Fibroblast of the conjunctiva (primary cell): ENCODE measurements at places on chromosomes 7 and 10.

DNA sequence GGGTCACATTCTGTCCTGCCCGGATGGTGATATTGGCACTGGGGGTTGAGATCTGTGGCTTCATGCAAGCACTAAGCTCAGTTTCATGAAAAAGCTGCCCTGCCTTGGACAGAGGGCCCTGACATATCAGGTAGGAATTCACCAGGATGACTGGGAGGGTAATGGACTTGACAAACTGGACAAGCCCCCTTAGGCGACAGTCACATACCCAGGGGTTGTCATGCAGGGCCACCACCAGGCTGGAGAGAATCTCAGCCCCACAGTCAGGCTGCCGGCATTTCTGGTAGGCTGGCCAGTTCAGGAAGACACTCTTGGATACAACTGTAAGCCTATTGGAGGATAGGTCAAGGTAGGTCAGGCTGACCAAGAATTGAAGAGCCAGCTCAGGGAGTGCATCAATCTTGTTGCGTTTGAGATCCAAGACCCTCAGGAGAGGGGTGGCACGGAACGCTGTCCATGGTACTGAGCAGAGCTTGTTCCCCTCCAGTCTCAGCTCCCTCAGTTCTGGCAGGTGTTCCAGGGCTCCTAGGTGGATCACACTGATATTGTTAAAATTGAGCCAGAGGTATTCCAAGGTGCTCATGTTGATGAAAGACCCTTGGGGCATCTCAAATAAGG is 824 bp downstream of the LRIT2 start:
- no peak for DNase-seq

DNA sequence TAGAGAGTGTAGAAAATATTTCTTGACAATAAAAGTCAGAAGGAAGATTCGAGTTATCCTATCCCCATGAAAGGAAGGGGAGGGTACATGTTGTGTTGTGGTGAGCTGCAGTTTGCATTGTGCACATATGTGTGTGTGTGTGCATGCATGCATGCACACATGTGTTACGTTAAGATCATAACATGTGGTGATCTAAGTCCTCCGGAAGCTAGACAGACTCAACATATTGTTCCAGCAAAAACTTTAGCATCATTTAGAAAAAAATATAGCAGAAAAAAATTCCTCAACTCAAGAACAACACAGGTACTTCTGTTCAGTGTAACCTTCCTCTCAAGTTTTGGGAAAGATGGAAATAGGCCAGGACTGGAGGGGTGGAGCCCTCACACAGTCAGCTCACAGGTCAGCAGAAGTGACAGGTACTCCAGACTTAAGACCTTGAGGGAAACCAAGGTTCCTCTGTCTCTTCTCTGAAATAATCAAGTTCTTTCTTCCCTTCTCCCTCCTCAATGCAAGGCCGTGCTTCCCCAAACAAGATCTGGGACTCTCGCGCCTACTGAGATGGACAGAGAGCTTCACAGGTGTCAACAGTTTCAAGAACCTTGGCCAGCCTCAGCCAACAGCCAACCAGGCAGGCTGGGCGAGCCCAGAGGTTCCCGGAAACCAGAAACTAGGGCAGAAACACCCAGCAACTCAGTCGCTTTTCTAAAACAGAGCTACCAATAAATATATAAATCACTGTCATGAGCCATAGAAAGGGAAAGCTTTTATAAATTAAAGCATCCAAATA is 205.2 kb downstream of the FAM107B start:
- DNase-seq = no peak

DNA sequence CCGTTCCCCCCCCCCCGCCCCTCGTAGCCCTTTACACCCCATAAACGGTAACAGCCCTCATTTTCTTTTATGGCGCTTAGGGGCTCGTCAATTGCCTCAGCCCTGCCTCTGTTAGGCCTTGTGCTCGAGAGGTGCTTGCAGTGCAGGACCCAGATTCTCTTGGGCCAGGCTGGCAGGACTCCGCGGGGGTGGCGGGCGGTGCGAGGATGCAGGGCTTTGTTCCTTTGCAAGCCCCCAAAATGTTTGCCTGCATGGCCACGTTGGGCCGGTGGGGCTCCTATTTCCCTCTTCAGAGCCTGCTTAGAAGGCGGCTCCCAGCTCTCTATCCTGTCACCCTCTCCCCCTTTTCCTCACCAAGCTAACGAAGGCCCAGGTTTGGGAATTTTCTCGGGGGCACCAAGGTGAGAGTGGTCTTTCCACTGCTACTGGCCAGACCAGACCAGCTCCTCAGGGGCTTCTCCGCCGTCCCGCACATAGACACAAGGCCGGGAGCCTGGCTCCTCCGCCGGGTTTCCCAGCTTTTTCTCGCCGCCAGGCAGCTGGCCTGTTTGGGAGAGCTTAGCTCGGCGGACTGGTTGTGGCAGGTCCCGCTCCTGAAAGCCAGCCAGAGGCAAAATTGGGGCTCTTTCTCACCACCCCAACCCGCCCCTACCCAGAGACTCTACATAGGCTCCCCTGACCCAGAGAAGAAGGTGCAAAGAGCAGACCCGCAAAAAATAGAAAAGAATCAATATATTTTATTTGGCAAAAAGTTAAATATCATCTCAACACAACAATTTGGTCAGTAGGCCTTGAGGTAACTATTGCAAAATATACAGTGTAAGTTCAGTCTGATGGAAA is 3.4 kb downstream of the HOXA9 start:
- no peak for DNase-seq

- peak; percentile 18 for DNase-seq
Observed at GRCh38 chr10:32207544-32207943, 139.4 kb downstream of the EPC1 start.

GRCh38 chr10:27643301-27643700 is 102.3 kb downstream of the MKX start:
- no peak for DNase-seq

DNA sequence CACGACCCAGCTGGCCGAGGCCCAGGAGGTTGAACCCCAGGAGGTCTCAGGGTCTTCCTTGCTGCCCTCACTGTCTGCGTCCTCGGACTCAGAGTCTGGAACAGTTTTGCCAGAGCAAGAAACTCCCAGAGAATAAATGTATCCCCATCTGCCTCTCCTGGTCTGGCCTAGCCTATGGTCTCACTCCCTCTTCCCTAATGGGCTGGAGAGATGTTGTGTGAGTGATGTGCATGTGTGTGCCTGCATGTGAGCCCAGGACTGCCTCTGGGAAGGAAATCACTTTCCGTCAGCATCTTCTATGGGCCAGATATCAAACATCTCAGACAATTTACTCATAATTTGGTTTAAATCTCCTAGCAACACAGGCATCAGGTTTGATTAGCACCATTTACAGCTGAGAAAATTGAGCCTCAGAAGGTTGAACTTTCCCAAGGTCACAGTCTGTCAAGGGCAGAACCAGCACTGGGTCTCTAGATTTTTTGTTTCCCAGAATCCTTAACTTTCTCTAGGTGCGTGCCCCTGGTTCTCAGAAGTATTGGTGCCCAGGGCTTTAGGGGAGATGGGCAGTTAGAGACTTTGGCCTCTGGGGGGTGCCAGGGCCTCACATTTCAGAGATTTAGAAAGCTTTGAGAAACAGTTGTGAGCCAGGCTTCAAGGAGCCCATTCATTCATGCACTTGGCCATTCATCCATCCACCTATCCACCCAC is 4.9 kb downstream of the TMEM270 start:
- no peak for DNase-seq

- DNase-seq = no peak
Observed at GRCh38 chr7:117929237-117929636, 56.0 kb upstream of the CTTNBP2 start.

GRCh38 chr7:12107841-12108254 is 103.2 kb upstream of the TMEM106B start:
- no peak for DNase-seq

- DNase-seq = no peak
Observed at GRCh38 chr10:69732147-69732825, 69.4 kb upstream of the COL13A1 start.

DNA sequence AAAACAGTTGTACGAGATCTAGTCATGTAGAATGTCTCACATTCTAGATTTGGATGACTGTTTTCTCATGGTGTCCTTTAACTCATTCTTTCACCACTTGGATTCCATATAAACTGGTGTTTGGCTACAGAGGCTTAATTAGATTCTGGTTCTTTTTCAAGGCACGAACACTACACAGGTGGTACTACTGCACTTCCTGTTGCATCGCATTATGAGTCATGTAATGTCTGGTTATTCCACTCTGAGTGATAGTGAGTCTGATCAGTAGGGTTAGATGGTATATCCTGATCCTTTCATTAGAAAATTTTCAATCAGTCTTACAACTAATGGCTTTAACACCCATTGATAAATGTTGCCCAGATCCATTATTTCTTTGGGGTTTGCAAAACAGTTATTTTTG is 11.2 kb upstream of the AKAP9 start:
- no peak for DNase-seq

DNA sequence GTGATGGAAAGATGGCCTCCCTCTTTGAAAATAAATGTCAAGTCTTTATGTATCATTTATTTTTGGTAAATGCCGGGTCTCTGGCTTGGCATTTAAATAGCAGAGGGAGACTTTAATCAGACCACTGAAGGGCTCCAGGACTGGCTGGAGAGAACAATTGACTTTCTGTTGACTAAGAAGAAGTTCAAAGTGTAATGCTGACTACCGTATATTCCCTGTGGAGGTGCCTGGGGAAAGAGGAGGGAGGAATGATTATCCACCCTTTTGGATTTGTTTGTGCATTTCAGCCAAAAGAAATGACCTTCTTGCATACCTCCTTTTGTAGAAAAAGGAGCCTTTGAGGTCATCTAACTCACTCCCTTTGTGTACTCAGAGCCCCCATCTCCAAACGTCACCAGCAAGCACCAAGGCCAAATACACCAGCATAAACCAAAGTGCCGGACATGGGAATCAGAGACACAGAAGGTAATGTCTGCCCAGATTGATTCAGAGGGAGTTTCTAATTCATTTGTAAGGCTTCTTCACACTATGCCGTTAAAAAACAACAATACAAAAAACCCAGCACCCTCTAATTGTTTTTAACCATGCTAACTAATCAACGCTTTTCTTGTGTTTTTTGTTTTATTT is 75.2 kb downstream of the PRLHR start:
- DNase-seq = no peak

- no peak for DNase-seq
Observed at GRCh38 chr10:43265799-43266721, 805 bp downstream of the RASGEF1A start.

- no peak for DNase-seq
Observed at GRCh38 chr7:42494199-42494710, 257.2 kb upstream of the GLI3 start.

DNA sequence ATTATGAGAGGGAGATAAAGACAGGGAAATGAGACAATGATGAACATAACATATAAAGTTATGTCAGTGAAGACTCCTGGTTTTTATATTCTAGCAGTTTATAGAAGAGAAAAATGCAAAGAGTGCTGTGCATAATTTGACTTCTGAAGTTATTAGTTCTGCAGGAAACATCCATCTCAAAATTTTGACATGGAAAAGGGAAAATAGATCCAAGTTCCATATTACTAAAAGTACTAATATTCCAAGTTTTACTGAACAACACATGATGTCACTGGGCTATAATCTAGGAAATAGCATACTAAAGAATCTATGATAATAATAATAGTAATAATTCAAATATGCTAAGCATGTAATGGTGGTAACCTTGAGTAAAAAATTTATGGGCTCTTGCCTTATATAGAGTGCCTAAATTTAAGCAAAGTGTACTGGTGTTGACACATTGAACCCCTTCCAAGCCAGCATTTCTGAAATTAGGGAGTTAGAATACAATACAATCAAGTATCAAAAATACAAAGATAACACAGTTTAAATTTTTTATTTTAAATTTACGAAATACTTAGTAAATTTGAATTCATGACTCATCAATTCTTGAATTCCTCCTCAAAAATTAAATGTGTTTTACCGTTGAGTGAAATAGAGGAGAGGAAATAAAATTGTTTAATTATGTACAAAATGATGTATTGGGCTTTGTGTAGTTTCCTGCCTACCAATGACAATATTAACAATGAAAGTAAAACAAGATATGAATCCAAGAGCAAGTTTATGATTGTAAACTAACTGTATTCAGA is 102.8 kb upstream of the KCND2 start:
- DNase-seq = no peak

GRCh38 chr10:89303161-89303560 is 1.3 kb downstream of the IFIT2 start:
- no peak for DNase-seq

DNA sequence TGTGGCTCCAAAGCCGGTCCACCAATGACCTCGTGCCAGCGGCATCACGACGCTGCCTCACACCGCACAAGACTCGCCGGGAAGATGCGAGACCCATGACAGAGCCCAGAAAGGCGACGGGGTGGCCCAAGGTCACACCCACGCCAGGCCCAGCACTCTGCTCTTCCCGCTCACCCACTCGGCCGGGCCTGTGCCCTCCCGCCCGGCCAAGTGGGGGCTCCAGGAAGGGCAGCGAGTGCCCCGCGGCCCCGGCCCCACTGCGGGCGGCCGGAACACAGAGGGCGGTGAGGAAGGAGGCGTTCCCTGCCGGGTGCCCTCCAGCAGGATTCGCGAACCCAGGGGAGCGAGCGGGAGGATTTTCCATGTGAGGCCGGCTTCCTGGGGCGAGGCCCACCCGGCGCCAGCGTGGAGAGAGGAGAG is 56.3 kb downstream of the PDGFA start:
- DNase-seq = no peak

DNA sequence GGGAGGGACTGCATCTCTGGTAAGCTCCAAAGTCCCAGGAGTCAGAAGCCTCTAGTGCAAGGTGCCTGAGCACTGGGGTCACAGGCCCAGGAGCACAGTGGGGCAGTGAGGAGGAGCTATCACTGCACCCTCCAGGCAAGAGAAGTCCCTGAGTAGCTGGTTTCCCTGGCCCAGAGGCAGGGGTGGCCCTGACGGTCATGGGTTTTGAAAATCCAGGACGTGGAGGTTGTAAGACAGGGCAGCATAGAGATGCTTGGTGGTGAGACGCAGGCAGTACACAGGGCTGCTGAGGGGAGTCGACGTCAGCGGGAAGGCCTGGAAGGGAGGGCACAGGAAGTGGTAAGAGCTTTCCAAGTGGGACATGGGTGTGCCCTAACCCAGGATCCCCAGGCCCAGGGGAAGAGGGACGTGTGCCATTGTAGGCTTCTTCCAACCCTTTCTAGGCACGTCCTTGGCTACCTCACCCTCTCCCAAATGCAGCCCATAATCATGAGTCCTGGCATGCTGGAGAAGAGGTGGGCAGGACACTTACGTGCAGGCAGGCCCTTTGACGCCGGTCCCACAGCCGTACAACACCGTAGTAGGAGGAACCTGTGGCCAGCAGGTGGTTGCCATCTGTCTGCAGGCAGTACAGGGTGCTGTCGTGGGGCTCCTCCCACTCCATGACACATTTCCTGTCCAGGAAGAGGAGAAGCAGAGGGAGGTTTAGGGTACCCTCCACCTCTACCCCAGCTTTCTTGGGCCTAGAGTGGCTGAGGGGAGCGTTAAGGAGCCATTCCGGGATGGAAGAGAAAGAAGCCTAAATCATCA is 23.2 kb downstream of the DPCD start:
- DNase-seq = no peak

DNA sequence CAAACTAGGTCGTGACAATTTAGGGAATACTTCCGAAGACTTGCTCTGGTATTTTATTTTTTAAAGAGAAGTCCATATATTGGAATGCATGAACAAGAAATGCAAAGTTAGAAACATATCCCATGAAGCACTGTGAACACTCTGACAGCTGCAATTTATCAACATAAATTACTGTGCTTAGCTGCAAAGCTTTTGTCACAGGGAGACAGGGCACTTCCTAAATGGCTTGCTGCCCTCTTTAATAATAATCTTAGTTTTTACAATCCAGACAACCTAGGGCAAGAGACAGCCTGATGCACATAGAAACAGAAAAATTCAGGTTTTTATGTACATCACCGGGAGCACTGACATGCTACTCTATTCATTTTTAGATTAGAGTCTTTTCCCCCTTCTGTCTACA is 78.3 kb upstream of the NOBOX start:
- DNase-seq = no peak
